ENCODE measurements at places on chromosomes 5 and 9.

DNA sequence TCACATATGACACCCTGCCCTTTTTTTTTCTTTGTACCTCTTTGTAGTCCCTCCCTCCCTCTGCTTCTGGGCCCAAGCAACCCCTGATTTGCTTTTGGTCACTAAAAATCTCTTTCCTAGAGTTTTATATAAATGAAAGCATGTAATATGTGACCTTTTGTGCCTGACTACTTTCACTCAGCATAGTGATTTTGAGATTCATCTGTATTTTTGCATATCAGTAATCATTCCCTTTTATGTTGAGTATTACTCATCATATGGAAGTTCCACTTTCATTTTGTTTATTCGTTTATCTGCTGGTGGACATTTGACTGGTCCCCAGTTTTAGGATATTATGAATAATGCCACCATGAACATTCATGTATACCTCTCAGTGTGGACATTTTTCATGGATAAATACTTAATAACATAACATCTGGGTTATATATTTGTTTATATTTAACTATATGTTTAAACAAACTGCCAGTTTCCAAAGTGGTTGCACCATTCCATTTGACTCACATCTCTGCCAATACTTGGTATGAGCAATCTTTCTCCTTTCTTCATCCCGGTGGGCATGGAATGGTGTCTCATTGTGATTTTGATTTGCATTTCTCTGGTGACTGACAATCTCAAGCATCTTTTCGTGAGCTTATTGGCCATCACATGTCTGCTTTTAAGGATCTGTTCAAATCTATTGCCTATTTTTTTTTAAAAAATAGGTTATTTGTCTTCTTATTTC lies 115.7 kb upstream of the S1PR3 start:
- no peak for DNase-seq

- DNase-seq, result no peak
Measured at GRCh38 chr5:160397492-160397891, 2.4 kb downstream of the FAM200C start.

DNA sequence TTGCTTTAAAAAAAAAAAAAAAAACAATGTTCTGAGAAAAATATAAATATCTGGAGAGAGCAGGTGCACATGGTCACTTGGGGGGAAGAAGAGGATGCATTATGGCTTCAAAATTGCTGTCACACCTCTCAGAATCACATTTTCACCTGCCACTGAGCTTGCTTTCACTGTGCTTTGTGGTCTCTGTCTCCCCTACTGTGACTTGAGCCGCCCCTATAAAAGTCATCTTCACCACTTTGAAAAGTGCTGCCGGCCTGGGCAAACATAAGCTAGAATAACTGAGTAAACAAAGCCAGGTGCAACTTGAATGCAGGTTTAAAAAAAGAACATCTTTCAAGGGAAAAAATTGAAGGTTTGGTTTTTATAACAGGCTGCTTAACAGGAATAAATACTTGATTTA lies 368.1 kb upstream of the GRIA1 start:
- no peak for DNase-seq

GRCh38 chr9:124251204-124251603 lies 6.5 kb upstream of the NEK6 start:
- DNase-seq, result no peak

GRCh38 chr5:119067450-119067849 lies 3.4 kb upstream of the DMXL1 start:
- DNase-seq, result no peak

DNA sequence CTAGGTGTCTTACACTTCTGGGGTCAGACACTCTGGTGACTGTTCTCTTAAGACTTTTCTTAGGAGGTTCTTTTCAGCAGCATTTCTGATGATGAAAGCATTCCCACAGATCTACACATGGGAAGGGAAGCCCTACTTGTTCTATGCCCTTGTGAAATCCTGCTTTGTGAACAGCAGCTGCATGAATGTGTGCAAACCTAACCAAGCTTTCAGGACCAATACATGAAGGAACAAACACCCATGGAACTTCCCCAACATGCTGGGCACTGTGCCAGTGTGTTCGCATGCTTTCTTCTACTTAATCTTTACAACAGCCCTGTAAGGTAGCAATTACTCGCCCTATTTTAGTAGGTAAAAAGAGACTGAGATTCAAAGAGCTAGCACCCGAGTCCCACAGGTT lies 439.9 kb upstream of the KLF4 start:
- DNase-seq, result no peak

GRCh38 chr5:5221724-5222123 lies 81.6 kb downstream of the ADAMTS16 start:
- DNase-seq, result no peak

DNA sequence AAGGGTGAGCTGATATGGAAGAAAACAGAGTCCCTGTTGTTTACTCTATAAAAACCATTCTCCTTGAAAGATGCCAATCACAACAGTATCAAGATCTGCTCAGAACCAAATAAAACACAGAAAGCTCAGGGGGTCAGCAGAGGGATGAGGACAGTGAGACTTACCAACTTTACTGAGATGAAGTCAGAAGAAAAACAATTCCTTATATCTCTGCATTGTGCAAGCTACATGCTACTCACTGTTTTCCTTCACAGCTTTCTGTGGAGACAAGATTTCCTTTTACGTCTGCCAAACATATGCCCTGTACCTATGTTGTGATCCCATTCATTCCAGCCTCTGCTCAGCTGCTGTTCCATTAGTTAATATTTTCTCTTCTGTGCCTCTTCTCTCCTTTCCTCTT lies 185.6 kb downstream of the TSSK1B start:
- DNase-seq, result no peak

DNA sequence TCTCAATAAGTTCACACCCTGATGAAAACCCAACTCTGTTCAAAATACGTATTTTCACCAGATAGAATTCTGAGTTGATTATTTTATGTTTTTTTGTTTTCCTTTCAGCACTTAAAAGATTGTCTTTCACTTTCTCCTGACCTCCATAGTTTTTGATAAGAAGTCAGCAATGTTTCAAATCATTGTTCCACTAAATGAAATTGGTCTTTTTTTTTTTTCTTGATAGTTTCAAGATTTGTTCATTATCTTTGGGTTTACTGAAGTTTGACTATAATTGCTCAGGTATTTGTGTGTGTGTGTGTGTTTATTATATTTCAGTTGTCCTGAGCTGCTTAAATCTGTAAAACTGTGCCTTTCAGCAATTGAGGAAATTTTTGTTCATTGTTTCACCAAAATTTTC lies 498.7 kb downstream of the TLE1 start:
- no peak for DNase-seq

- DNase-seq, result no peak
Measured at GRCh38 chr5:139577689-139578290, 16.7 kb downstream of the UBE2D2 start.

GRCh38 chr5:97100476-97100875 lies 41.9 kb downstream of the LIX1 start:
- DNase-seq, result no peak
